ENCODE measurements at places on chromosomes 7 and 10.

- no peak for DNase-seq
Measured at GRCh38 chr10:114174695-114175188, 739 bp upstream of the CCDC186 start.

GRCh38 chr10:51602326-51602725 lies 97.1 kb downstream of the CSTF2T start:
- no peak for DNase-seq

DNA sequence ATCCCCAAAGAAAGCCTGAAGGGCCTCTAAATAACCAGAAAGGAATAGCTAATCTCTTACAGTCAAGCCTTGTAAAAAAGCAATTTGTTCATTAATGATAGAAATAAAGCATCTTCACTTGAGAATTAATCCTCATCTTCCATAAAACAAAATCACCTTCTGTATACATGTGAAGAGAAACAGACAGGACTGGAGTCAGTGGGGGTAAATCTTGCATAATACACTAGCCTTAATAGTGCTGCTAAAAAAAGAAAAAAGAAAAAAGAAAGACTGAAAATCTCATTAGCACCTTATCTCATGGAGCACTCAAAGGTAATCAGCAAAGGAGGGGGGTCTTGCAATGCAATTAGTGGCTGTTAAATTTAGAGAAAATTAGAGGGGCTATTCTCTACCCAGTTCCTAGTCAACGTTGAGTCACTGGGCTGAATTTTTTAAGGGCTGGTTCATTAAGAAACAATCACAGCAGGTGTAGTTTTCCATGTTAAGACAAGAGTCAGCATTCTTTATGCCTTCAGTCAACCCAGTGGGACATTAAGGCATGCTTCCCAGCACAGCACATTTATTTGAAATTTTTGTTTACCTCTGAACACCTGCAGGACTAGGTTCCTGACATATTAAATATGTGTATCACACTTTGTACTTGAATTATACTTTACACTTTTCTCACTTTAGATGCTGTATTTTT lies 1455.7 kb upstream of the CELF2 start:
- no peak for DNase-seq

GRCh38 chr7:85119934-85120333 lies 66.9 kb downstream of the SEMA3D start:
- no peak for DNase-seq

DNA sequence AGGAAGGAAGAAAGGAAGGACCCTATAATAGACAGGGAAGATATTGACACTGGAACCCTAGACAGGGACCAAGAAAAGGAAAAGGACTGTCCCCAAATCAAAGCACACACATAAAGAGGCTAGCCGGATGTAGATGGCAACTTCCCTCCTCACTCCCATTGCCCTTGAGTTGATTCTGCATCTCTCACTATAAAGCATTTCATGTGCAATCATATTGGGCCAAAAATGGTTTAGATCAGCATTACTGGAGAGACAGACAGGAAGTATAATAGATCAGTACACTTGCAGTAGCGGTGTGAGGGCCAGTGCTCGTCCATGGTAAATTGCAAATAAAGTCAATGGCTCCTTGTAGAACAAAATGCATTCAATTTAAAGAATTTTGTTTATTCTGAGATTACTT lies 8.4 kb downstream of the IFIT3 start:
- DNase-seq, result no peak

DNA sequence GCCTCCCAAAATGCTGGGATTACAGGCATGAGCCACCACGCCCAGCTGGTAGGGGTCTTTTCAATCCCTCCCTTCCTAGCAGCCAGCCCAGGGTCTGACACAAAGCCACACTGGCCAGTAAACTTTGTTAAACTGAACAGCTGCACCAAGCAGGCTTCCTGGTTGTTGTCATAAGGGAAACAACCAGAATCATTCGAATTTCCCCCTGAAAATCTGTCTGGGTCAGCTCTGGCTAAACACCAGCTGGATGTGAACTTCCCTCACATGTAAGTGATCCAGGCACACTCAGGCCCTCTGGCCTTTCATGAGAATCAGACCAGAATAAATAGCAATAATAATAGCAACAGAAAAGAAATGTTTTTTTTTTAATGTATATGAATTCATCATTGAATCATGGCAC lies 7.4 kb downstream of the IMPDH1 start:
- no peak for DNase-seq

GRCh38 chr10:114179148-114179547 lies at the start of gene TDRD1:
TDRD1 (plus strand) TSS chr10:114179353; CDS start chr10:114187832, 8,479 bp downstream.
- no peak for DNase-seq

DNA sequence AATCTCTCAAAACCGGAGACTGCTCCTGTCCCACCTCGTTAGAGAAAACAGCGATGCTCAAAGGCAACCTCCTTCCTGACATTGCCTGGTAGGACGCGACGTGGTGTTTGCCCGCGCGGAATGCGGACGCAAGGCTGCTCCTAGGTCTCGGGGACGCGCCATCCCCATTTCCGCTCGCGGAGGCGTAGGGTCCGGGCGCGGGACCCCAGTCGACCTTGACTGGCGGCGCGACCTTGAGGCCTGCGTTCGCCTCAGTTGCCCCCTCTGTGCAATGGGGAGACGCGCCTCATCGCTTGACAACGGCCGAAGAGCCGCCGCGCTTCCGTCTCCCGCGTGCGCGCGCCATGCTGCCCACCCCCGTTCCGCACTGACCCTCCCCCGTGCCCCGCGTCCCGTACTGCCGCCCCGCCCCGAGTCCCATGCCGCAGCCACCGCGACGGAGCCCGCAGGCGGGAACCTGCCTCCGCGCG lies 412 bp upstream of the PPIA start:
- no peak for DNase-seq

DNA sequence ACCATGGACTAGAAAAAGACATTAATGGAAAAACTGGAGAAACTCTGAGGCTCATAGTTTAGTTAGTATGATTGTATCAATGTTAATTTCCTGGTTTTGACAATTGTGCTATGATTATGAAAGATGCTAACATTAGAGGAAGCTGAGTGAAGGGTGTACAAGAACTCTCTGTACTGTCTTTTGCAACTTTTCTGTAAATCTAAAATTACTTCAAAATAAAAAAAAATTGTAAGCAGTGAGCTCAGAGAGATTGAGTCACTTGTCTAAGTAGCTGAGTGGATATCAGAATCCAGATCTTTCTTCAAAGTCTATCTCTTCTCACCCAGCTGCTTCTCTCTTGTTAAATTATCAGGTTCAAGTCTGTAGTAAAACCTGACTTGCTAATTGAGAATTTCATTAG lies 181.1 kb downstream of the PLCE1 start:
- no peak for DNase-seq

- no peak for DNase-seq
Measured at GRCh38 chr10:12333380-12334185, 15.8 kb upstream of the CAMK1D start.

DNA sequence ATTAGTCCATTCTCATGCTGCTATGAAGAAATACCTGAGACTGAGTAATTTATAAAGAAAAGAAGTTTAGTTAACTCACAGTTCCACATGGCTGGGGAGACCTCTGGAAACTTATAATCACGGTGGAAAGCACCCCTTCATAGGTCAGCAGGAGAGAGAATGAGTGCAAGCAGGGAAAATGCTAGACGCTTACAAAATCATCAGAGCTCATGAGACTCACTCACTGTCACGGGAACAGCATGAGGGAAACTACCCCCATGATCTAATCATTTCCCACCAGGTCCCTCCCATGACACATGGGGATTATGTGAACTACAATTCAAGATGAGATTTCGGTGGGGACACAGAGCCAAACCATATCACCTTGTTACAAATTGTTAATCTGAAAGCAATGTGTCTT lies 15.8 kb downstream of the TAS2R39 start:
- no peak for DNase-seq

DNA sequence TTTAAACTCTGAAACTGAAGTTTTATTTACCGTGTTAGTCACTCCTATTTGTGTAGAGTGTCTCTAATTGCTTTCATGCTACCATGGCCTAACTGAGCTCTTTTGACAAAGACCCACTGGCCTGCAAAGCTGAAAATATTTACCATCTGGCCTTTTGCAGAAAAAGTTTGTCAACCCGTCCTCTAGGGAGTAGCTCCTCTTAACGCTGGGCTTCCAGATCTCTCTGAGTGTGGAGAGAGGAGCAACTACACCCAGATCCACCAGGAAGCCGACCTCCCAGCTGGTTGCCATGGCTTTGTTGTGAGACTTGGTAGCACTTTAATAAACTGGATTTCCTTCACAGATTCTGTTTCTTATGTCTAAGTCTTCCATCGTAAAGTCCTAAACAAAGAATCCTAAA lies 4.2 kb upstream of the C10orf71 start:
- no peak for DNase-seq

DNA sequence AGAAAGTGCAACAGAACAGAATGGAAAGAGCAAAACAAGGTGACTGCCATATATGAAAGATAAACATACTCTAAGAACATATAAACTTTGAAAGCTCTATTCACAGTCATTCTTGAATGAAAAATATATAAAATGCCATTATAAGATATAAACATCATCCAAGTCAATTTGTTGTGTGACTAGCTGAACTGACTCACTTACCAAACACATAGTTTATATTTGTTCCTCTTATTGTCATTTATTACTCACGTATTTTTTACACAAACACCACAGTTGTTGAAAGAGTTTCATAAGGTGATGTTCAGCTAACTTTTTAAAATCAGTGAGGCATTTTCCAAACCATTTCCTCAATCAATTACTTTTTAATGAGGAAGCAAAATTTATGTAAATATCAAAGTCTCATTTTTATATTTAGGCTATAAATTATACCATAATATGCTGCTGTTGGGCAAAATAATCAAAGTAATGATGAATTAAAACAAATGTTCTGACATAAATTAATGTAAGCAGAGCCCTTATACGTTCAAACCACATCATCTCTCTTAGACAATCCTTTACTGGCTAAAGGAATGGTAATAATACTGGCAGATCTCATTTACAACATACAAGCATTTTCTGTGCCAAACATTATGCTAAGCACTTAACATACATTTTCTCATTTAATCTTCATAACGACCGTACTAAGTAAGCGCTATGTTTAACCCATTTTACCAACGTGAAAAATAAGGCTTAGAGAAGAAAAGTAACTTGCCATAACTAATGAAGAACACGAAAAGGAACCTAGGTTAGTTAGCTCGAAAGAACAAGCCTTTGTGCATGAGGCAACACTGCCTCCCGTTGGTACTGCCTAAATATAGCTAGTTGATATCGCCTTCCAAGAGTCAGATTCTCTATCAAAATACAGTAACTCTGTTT lies 7.3 kb downstream of the LRRN3 start:
- DNase-seq, result no peak

- no peak for DNase-seq
Measured at GRCh38 chr7:158865462-158865922, 9.1 kb downstream of the DYNC2I1 start.

DNA sequence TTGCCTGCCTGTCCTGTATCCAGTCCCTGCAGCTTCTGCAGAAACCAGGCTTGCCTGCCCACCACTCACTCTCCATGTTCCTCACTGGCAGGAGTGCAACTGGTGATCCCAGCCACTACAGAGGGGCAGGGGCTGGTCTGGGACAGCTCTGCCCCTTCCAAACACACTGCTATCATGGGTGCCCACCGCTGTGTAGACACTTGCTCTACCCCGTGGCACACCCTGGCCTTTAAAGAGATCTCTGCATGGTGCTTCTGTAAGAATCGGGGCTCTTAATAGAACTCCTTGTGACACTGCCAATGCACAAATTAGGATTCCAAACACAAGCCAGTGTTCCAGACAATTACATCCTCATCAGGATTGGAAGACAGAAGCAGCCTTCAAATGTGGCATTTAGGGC lies 41.7 kb downstream of the C10orf90 start:
- no peak for DNase-seq

GRCh38 chr10:119337796-119338432 lies 130.5 kb downstream of the GRK5 start:
- no peak for DNase-seq

DNA sequence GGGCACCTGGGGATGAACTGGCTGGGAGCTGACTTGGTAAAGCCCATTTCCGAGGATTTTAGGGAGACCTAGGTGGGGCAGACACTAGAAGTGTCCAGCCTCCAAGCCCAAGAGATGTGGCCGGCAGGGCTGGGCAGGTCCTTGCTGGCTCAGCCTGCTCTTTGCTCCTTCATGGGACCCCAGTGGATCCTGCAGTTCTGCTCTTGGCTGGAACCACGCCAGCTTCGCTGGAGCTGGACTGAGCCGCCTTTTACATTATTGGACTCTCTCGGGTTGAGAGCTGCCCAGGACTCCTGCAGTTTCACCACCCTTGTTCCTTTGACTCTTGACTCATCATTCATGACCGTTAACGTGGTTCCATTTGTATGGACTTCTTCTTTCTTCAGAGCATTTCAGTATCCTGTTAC lies 5.7 kb downstream of the PPIF start:
- no peak for DNase-seq

GRCh38 chr10:78296785-78297184 lies 263.1 kb downstream of the RPS24 start:
- no peak for DNase-seq

- DNase-seq, result no peak
Measured at GRCh38 chr7:142431491-142431890, 173.6 kb upstream of the PRSS58 start.

GRCh38 chr7:13057462-13058200 lies 370.2 kb downstream of the ARL4A start:
- DNase-seq, result no peak

DNA sequence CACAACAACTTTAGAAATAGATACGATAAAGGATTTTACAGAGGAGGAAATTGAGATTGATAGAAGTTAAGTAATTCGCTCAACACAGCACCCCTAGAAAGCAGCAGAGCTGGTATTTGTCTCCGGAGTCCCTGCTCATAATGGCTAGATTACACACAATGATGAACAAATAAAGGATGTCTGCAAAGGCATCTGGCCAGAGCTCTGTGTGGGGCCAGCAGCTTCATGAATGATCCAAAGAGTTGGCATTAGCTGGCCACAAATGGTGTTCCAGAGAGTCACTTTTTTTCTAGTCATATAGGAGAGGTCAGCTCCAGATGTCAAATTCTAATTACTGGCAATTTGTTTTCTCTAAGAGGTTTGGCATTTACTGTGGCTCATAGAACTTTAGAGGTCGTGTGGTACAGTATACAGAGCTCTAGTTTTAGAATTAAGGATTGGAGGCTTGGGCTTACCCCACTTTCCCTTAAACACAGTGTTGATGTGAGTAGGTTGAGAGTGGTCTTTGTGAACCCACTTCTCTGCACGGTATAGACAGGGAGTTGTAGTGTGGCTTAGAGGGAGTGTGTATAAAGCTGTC lies 186.2 kb downstream of the BICC1 start:
- DNase-seq, result no peak

GRCh38 chr10:1240341-1240775 lies 184.2 kb downstream of the WDR37 start:
- no peak for DNase-seq
